ENCODE measurements at places on chromosomes 2 and 18.

DNA sequence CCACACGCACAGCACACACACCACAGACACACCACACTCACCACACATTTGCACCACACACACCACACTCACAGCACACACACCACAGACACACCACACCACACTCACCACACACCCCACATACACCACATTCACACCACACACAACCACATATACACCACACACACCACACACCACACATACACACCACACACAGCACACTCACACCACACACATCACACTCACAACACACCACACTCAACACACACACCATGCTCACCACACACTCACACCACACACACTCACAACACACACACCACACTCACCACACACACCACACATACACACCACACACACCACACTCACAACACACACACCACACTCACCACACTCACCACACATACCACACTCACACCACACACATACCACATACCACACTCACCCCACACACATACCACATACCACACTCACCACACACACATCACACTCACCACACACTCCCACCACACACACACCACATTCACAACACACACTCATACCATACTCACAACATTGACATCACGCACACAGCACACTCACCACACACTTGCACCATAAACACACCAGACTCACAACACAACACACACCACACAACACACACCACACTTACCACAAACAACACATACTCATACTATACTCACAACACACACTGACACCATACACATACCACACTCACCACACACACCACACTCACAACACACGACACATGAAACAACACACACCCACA, 60.0 kb downstream of the SDC1 start:
- no peak for DNase-seq

DNA sequence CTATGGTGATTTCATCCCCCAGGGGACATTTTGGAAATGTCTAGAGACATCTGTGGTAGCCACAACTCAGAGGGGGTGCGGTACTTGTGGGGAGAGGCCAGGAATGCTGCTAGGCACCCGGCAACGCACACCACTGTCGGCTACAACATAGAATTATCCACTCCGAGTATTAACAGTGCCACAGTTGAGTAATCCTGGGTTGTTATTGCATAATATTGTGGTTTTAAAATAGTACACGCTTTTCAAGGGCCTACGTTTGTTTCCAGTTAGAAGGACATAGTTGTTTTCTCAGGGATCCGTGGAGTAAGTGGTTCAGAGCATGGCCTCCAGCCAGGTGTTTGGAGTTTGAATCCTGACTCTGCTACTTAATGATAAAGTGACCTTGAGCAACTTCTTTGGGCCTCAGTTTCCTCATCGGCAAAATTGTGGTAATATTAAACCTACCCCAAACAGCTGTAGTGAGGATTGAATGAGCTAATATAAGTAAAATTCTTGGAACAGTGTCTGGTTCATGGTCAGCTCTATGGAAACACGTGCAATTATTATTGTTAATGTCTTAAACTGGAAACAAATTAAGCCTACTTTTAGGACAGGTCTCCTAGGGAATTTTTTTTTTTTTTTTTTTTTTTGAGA, 24.5 kb downstream of the CYP27A1 start:
- DNase-seq, result no peak

DNA sequence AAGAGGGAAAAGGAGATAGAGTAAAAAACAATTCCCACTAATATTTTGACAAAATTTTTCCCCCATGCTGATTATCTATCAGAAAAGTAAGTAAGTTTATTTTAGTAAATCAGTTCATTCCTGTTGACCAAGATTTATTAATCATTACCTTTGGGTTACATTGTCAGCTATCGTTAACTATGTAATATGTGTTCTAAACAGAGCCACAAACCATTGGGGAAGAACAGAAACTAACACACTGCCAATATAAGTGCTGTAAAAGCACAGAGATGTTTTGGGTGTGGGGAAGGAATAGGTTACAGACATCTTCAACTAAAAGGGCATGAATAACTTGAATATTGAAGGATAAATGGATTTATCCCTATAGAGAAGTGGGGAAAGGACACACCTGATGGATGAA, 42.5 kb upstream of the ACADL start:
- no peak for DNase-seq

DNA sequence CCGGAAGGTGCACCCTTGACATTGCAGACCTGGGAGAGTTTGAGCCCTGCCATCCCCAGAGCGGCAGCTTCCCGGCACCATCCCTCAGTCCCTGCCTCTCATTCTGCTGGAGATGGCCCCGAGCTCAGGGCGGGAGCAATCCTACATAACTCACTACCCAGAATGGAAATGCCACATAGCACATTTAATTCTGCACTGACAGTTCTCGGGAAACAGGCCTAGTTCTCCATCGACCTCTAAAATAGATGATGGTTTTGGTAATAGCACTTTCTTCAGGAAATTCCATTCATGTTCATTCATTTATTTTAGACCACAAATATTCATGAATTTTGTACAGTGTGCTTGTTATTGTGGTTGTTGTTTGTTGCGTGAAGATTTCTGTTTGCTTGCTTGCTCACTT, 92.9 kb upstream of the SLC14A2 start:
- DNase-seq, result no peak

GRCh38 chr2:47065771-47066380, 89.2 kb downstream of the STPG4 start:
- no peak for DNase-seq

GRCh38 chr2:174183076-174183475, 65.3 kb downstream of the OLA1 start:
- DNase-seq, result no peak

GRCh38 chr18:7764405-7764804, 197.3 kb downstream of the PTPRM start:
- no peak for DNase-seq

DNA sequence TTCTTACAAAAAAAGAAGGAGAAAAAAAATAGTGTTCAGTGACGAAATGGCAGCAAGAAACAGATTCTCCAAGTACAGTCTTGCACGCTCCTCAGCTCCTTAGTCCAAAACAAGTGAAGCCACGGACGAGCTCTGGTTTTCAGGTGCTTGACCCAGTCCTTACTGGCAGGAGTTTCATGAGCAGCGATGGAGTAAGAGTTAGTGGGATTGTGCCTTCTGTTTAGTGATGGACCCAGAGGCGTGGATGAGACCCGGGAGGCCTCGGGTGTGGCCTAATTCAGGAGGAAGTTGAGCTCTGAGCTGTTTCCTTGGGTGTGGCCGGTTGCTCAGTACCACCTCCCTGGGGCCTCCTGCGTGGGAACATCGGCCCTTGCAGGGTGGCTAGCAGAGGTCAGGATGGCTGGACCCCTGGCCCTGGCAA, 52.0 kb downstream of the KIF5C start:
- DNase-seq, result peak; percentile 4

DNA sequence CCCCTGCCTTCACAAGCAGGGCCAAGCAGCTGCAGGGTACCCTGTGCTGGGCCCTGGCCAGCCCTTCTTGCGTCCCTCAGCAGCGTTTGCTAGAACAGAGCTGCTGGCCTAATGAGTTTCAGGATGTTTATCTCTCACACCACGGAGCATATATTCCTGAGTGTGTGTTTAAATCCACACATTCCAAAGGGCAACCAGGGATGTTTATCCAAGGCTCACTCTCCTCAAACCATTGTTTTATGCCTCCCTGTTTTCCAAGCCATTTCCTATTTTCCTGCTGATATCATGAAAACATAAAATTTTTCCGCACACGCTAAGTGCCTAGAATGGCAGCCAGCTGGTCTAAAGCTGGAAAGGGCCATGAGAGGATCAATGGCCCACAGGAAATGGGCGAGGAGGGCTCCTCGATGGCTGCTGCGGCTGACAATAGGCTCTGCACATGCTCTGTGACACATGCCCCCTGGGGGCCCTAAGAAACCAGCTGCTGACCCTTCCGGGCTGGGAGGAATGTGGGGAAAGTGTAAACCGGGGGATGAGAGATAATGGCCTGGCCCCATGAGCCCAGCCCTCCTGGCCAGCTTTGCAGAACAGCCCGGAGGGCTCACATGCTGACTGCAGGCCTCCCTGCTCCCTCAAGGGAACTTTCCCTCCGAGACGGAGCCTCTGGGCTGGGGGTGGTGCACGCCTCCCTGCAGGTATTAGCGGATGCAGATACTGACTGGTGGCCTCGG, 194.0 kb downstream of the NDUFA10 start:
- no peak for DNase-seq

GRCh38 chr2:5914811-5915611, 222.8 kb downstream of the SOX11 start:
- DNase-seq, result no peak

DNA sequence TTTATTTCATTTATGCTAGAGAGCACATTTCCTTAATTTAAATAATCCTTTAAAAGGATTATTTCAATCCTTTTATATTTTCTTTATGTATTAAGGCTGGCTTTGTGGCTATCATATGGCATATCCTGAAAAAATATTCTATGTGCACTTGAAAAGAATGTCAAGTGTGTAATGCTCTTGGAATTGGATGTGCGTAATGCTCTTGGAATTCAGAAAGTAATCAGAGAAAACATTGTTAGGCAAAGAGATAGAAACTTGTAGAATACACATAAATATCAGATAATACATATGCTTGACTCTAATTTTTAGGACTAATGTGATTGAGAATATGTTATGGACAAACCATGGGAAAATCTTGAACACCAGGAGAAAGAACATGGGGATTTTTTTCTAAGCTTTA, 197.5 kb upstream of the COL3A1 start:
- no peak for DNase-seq

- DNase-seq, result no peak
These were observed 42.4 kb downstream of the MC2R start for GRCh38 chr18:13872932-13873331.

DNA sequence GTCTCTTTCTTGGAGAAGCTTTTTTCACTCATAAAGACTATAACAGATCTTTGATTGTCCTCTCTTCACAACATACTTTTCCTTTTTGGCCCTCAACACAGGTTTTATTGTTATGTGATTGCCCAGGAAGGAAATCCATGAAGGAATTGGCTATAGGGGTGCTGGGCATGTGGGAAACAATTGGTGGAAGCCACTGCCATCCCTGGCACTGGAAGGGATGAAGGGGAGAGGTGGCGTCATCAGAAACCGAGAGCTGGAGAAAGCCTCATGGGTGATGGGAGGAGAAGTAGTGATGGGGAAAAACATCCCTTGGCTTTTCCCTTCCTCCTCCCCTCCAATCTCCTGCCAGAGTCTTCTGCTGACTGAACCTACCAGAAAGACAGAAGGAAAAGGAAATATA, 106.2 kb downstream of the SPOPL start:
- DNase-seq, result no peak

DNA sequence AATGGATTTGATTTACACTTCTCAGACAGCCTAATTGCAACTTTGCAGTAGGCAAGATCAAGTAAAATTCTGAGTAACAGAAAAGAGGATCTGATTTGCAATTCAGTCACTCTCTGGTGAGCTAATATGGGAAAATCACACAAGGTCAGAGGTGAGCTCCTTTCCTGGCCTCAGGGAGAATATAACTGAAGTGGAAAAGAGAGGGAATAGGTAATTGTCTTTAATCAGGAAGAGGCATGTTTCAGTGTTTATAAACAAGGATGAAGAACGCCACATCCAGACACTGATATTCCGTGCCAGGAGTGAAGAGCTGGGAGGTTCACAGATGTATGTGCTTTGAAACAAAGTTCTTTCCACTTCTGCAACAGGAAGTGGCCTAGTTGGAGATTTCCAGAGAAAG, 127.1 kb downstream of the ETAA1 start:
- DNase-seq, result no peak

DNA sequence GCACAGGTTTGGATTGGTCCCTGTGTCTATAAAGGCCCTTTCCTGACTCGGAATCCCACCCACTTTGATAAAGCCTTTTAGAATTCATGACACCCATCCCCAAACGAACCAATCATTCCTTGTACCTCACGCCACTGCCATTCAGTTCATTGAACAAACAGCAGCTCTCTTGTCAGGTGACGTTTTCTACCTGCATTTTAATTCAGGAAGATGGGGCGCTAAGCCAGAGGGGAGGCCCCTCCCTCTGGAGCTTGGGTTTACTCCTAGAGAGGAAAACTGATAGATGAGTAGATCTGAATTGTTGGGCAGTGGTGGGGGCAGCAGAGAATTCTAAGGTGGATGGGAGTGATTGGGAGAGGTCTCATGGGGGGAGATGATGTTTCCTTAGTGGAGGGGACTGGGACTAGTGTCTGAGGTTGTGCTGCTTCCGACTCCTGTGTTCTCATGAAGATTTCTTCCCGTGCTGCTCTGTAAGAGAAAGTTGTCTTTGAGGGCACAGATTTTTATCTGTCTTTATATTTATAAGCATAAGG, 9.6 kb downstream of the RRM2 start:
- no peak for DNase-seq

- DNase-seq, result peak; percentile 19
These were observed 268.4 kb downstream of the ATAD2B start for GRCh38 chr2:23658466-23658942.

DNA sequence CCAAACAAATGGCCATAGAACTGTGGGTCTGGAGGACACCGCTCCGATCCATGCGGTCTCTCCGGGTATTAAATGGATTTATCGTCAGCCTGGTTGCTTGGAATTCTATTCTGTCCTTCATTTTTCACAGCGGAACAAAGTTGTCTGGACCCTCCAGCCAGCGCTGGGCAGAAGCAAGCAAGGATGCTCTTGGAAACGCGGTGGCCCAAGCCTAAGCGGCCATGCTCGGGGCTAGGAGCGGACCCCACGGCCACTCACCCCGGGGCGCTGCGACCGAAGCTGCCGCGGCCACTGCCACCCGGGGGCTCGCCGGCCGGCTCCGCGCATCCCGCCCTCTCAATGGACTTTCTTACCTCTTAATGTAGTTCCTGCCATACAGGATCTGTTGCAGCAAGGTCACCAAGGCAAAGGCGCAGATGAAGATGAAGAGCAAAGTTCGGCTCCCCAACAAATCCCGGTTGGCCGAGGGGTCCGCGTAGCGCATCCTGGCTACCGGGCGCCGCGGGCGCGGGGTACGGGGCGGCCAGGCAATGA, 761 bp downstream of the ST8SIA5 start:
- no peak for DNase-seq

DNA sequence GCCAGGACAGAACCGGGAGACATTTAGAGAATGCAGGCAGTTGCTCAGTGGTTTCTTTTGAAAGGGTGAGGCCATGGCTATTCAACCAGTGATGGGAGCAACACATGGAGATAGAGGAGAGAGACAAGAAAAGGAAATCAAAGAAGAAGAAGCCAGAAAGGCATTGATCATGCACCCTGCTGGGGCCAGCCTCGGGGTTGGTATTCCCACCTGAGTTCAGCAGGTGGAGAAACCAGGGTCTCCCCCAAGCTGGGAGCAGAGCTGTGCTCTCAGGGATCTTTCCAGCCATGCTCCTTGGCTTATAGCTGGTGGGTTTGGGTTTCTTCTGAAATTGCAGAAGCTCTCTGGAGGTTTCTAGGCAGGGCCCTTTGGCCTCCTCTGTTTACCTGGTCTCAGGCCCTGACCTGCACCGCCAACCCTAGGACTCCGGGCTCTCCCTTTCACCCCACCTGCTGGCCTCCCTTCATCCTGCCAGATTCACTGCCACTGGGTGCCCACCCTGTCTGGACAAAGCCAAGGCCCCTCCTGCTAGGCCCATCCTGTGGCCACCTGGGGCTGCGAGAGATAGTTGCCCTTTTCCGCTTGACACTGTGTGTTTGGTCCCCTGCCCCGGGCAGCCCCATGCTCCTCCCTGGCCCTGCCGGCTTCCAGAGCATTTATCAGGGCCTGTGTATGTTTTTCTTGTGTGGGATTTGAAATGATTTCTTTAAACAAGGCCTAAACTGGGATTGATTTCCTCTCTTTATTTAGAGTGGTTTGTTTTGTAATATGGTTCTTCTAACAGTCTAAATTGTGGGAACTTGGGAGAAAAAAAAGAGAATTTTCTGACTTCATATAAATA, 126.7 kb downstream of the DDX1 start:
- no peak for DNase-seq
